ENCODE measurements at places on chromosomes 12 and 14.
A peak's percentile ranks its signal among the peaks of the same experiment; 100 is the strongest.

GRCh38 chr12:20262119-20262518 lies 106.2 kb upstream of the PDE3A start:
- DNase-seq, result no peak

DNA sequence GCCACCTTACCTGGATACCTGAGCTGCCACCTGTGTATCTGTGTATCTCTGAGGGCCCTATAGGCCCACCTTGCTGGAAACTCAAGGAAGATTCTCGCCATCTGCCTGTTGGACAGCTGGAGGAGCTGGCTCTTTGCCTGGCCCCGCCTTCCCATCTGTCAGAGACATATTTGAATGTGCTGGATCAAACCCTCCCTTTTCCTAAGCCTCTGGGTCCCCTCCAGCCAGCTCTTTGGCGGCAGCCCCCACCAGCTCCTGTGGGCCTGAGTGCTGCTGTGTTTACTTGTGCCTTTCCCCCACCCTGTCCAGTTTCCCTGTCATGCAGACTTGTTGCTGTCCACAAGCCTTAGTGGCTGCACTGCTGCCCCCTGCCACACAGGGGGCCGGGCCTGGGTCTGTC lies 55.9 kb upstream of the SRSF5 start:
- DNase-seq, result no peak

GRCh38 chr14:94349276-94349675 lies 26.1 kb upstream of the SERPINA6 start:
- no peak for DNase-seq

DNA sequence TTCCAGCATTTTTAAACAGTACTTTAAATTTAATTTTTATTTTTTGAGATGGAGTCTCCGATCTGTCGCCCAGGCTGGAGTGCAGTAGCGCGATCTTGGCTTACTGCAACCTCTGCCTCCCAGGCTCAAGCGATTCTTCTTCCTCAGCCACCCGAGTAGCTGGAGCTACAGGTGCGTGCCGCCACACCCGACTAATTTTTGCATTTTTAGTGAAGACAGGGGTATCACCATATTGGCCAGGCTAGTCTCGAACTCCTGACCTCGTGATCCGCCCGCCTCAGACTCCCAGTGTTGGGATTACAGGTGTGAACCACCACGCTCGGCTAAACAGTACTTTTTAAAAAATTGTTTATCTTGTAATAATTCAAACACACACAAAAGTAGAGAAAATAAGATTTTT lies 4.2 kb upstream of the FOXJ2 start:
- DNase-seq, result no peak

DNA sequence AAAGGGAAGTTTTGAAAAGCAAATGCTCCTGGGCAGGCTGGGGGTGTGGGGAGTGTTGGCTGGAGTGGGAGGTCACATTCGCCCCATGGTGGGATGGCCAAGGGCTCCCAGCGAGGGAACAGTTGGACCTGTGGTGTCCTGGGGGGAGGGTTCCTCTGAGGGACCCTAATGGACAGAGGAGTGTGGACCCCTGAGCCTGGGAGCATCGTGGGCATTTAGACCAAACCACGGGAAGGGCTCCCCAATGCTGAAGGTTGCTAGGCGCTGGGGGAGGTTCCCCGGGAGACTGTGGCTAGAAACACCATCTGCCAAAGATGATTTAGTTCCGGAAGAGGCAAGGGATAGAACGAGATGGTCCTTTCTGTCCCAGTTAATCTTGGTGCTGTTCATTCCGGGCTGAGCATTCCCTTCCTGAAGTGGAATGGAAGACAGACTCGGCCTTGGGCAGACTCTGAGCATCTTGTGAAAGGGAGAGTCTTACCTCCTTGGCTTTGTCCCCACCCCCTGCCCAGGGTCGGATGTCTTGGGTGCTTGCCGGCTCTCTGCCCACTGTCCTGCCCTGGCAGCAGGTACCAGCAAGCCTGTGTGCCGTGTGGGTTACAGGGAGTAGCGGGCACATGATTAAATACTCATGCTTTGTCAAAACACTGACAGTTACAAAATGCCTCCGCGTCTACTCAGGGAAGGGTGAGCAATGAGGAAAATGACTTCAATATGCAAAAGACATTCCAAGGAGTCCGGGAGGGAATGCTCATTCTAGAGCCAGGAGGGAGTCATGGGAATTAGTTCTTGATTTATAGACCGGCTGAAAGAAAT lies 215.9 kb downstream of the CACNA1C start:
- DNase-seq, result no peak

- DNase-seq, result no peak
Observed at GRCh38 chr14:89500303-89500702, 83.3 kb upstream of the FOXN3 start.

DNA sequence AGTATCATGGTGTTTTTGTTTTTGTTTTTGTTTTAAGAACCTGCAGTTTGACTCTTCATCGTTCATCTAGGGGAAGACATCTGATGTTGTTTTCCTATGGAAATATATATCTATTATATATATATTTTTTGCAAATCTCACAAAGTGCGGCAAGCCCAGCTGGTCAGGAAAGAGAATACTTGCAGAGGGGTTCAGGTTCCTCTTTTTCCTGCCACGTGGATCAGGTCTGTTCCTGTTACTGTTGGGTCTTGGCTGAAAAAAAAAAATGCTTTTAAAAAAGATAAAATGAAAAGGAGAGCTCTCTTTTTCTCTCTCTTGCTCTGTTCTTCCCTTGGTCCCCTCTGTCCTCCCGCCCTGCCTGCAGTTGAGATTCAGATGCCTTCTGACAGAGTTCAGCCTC lies 179.4 kb upstream of the BCL2L14 start:
- DNase-seq, result no peak

DNA sequence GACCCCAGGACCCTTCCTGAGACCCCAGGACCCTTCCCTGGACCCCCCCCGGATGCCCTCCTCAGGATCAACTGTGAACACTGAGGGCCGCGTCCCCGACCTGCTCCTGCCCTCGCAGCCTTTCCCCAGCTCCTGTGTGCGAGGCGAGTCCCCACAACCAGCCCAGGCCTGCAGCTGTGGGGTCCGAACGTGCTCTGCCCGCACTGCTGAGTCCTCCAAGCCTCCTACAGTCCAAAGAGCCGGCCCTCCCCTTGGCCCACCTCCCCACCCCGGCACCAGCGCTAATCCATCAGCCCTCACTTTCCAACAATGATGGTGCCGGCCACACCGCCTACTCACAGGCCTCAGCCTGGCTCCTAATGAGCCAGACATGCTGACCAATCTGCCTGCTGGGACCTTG lies 26.2 kb upstream of the ANKLE2 start:
- DNase-seq, result no peak

- DNase-seq, result no peak
Observed at GRCh38 chr12:44748950-44749468, 127.1 kb downstream of the NELL2 start.

- DNase-seq, result no peak
Observed at GRCh38 chr12:86712425-86712843, 456.2 kb upstream of the MGAT4C start.

GRCh38 chr14:102492531-102492910 lies 17.1 kb downstream of the ANKRD9 start:
- DNase-seq, result no peak

DNA sequence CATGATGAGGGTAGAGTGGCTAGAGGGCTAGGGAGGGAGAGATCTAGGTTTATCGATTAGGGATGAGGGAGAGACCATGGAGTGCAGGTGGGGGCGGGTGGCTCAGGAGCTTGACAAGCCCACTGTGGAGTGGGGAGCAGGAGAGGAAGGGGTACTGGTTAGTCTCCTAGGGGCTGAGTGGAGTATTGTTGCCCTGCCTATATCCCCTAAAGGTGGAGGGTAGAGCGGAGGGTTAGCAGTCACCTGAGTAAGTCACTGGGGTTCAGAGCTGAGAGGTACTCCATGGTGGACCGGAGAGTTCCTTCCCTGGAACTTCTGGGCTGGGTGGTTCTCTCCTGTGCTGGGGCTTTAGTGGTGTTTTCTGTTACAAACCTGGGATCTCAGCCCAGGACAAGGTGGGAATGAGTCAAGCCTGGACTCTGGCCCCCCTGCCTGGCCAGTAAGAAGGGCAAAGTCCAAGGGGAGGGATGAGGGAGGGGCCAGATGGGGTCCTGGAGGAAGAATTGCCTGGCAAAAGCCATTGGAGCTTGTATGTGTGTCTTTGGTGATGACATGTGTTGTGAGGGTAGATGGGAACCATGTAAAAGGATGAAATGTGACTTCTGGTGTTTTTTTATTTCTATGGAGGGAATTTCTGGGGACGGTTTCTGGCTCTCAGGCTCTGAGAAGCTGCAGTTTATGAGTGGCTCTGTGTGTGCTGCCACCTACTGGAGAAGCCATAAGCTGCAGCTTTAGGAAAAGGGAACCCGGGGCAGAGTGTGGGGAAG lies at the start of gene CIDEB:
Gene CIDEB (minus strand): TSS at position 403 of the 767 bp plus-strand sequence. CDS start 119 bp downstream, at position 284.
- DNase-seq, result peak; percentile 40

DNA sequence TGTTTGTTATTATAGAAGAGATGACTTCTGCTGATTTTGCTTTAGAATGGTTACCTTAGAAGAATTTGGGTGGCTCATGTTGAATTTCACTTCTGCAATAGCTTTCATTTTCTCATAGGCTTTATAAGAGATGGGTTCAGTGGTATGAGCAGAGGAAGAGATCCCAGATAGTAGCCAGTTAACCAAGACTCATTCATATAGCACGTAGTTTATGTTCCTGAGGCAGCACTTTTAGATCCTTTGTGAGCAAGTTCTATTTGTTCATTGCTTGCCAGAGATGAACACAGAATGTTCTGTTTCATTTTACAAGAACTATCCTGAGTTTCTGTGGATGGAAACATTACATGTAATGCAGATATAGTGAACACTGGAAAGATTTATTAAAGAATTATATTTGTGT lies 32.2 kb downstream of the RAB21 start:
- DNase-seq, result no peak

DNA sequence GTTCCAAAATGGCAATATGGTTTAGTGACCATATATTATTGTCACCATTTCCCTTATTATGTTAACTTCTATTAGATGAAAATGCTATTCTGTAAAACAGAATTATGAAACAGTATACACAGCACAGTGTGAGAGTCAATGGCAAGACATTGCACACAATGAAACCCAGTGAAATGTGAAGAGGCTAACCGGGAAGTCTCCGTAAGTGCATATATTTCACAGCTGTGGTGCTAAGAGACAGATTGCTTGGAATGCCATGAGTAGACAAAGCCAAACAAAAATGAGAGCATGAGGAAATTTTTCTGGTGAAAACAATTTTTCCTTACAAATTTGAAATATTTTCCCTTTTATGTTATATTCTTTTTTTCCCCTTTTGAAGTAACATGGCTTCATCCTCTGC lies 49.4 kb downstream of the DYRK2 start:
- DNase-seq, result no peak

GRCh38 chr14:94376976-94377865 lies 11.2 kb downstream of the SERPINA1 start:
- DNase-seq, result no peak

DNA sequence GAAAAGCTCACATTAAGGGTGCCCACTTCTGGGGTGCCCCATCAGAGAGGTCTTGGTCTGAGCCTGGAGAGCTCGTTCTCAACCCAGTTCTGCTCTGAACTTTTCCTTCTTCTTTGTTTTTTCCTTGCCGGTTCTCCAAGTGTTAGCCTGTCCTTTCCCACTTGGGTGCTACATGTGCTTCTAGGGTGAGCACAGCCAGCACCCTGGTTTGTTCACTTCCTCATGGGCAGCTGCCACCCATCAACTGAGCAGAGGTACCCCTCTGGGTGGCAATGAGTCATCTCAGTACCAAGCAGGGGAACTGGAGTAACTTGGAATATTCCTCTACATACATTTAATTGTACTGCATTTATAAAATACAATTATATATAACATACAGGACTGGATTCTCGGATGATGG lies 3.9 kb upstream of the SYNE3 start:
- DNase-seq, result no peak

GRCh38 chr14:68379510-68380328 lies 413.1 kb downstream of the ZFP36L1 start:
- no peak for DNase-seq

- no peak for DNase-seq
Observed at GRCh38 chr14:96565811-96566210, 63.6 kb downstream of the PAPOLA start.

GRCh38 chr12:123659996-123660727 lies 10.8 kb upstream of the TCTN2 start:
- DNase-seq, result no peak

- DNase-seq, result no peak
Observed at GRCh38 chr12:121829250-121829918, 25.6 kb downstream of the SETD1B start.

- no peak for DNase-seq
Observed at GRCh38 chr12:106178562-106178961, 39.8 kb upstream of the NUAK1 start.

DNA sequence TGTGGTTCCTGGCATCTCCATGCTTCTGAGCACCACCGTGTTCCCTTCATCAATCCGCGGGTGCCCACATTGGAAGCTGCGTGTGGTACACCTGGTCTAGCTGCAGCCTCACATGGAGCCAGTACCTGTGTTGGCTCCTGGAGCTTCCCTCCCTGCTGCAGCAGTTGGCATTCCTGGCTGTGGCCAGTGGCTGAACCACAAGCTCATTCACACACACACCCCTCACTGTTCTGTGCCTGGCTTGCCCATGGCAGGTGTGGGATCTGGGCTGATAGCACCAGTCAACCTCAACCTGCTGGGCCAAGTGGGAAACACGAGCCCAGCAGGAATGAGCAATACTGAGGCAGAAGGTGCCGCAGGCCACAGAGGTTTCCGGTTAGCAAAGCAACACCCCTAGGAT lies 256.2 kb upstream of the LRFN5 start:
- DNase-seq, result no peak

All from stimulated activated CD4-positive, alpha-beta T cell treated with anti-CD3 and anti-CD28 coated beads, Interleukin-4, amount 100 ng/mL, for 48 hours (primary cell).